ENCODE measurements at places on chromosomes 12 and 14.

DNA sequence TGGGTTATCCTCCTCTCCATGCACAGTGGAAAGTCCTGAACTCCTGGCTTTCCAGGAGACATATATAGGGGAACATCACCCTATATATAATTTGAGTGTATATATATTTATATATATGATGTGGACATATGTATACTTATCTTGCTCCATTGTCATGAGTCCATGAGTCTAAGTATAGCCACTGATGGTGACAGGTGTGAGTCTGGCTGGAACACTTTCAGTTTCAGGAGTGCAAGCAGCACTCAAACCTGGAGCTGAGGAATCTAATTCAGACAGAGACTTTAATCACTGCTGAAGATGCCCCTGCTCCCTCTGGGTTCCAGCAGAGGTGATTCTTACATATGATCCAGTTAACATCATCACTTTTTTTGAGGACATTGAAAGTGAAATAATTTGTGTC lies 4.4 kb downstream of the SSTR1 start:
- DNase-seq = no peak

GRCh38 chr12:72273499-72273837 lies 1.3 kb downstream of the TRHDE start:
- peak; percentile 8 for DNase-seq

- no peak for DNase-seq
Observed at GRCh38 chr14:32808644-32809043, 130.0 kb upstream of the NPAS3 start.

GRCh38 chr14:78829274-78829673 lies 659.1 kb downstream of the NRXN3 start:
- no peak for DNase-seq

DNA sequence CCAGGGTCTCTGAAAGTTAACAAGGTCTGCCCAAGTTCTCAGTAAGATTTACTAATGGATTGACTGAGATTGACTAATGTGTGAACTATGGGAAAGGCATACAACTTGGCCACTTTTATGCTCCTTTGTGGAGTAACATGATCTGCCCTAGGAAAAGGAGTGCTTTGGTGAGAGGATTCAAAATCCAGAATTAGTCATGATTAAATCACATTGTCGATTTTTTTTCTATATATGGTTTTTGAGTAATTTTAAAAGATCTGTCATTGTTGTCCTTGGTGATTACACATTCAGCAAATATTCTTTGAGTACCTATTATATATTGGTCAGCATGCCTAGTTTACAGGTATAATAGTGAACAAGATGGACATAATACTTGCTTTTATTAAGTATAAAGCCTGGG lies 147.7 kb upstream of the SYT10 start:
- DNase-seq = no peak

DNA sequence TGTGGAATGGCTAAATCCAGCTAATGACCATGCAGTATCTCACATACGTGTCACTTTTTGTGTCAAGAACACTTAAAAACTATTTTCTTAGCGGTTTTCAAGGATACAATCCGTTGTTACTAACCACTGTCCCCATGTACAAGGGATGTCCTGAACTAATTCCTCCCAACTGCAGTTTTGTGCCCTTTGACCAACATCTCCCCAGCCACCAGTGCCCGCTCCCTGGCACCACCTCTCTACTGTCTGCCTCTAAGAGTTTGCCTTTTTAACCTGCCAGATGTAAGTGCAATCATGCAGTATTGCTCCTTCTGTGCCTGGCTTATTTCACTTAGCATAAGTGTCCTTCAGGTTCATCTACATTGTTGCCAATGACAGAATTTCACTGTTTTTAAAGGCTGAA lies 315.7 kb downstream of the TMEM121 start:
- DNase-seq = no peak

- no peak for DNase-seq
Observed at GRCh38 chr14:55348766-55349453, 62.7 kb downstream of the ATG14 start.

GRCh38 chr14:56135001-56135400 lies 16.8 kb downstream of the PELI2 start:
- no peak for DNase-seq

GRCh38 chr12:69515394-69515930 lies 45.3 kb downstream of the FRS2 start:
- DNase-seq = no peak

GRCh38 chr14:100706860-100707259 lies 19.8 kb upstream of the DLK1 start:
- DNase-seq = no peak

GRCh38 chr12:53954694-53955035 lies at the start of gene HOXC12:
HOXC12 (plus strand) TSS chr12:53954903; CDS start chr12:53954930, 27 bp downstream.
- no peak for DNase-seq

- DNase-seq = no peak
Observed at GRCh38 chr14:50092006-50092555, 24.3 kb downstream of the VCPKMT start.

DNA sequence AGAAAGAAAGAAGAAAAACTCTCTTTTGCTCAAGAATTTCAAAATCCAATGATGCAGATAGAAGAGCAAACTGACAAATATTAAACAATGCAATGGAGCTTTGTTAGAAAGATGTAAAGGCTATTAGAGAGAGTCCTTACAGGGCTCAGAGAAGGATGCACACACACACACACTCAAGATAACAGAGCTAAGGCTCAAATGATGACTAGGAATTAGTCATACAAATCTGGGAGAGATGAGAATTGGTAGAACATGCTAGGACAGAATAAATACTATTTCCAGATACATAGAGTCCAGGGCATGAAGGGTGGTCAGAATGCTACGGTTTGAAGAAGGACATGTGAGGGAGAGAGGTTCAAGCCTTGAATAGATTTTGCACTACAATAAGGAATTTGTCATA lies 650.1 kb upstream of the MDGA2 start:
- no peak for DNase-seq

DNA sequence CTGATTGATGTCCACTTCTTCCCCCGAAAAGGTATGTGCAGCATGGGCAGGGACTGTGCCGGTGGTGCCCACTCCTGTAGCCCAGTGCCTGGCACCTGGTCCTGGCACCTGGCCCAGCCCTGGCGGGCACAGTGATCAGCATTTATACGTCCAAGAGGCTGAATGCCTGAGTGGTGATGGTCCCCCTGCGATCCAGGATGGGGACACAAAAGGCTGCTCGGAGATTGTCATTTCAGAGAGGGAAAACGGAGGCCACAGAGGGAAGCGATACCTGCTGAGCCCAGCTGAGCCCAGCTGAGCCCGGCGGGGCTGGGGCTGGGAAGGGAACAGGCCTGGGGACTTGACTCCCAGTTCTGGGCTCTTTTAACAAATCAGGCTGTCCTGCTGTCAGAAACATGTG lies 55.8 kb downstream of the PRIMA1 start:
- no peak for DNase-seq

DNA sequence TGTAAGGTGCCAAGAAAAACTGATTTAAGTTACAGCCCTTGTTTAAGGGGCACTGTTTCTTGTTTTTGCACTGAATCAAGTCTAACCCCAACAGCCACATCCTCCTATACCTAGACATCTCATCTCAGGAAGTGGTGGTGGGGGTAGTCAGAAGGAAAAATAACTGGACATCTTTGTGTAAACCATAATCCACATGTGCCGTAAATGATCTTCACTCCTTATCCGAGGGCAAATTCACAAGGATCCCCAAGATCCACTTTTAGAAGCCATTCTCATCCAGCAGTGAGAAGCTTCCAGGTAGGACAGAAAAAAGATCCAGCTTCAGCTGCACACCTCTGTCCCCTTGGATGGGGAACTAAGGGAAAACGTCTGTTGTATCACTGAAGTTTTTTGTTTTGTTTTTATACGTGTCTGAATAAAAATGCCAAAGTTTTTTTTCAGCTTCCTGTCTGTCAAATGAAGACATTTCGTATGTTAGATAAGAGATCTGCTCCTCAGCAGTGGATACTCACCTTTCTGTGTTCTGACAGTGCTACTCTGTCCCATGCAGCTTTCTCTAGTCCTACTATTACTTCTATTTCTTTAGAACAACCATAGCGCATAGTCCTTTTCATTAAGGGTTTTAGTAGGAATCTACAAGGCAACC lies 1.2 kb upstream of the PA2G4 start:
- DNase-seq = no peak

GRCh38 chr12:9864913-9865675 lies 4.1 kb downstream of the CLEC2B start:
- DNase-seq = no peak

DNA sequence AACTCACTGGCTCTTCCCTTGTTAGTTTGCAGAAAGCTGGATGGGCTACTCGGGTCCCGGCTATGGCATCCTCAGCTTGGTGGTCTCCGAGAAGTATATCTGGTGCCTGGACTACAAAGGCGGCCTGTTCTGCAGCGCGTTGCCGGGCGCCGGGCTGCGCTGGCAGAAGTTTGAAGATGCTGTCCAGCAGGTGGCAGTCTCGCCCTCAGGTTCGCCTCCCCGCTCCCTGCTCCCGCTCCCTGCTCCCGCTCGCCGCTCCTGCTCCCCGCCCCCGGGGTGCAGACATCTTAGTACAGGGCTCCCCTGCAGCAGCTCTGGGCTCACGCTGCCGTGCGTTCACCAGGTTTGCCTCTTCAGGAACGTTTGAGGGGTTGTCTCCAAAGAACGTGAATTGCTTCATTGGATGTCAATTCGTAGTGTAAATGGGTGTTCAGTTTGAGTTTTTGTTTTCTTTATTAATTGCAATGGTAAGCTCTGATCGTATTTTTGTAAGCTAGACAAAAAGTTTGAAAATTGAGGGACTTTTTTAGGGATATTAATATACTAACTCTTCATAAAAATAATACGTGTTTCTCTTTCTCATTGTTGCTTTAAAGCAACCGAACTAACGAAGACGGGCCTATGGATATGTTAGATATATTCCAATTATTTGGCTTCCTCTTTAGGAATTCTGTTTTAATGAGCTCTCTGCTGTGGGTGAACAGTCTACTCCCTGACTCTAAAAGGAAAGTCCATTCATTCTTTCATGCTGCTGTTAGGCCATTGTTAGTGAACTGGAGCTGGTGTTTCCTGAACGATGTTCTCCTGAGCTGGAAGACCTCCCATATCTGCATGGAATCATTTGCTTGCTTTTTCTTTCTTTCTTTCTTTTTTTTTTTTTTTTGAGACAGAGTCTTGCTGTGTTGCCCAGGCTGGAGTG lies 71.3 kb downstream of the ANKRD9 start:
- peak; percentile 85 for DNase-seq

GRCh38 chr14:89365061-89365801 lies 51.8 kb downstream of the FOXN3 start:
- peak; percentile 75 for DNase-seq
